Osteoblast (primary cell): ENCODE measurements at places on chromosomes 11 and 22. TPM values are rescaled to one million over a fixed set of nuclear protein-coding genes. Genes with fewer than 3 reads are reported as not detected.

Gene LUZP2
- total RNA-seq = not detected in 2 replicates

GRCh38 chr22:17698948-17699347, 60.4 kb downstream of the BCL2L13 start:
- H3K36me3 ChIP-seq = peaks cover 5% of the 10 kb centered on the region
- H3K4me3 ChIP-seq = no peak overlapping the region

- H3K4me3 ChIP-seq = no peak overlapping the region
- H3K27ac ChIP-seq = no peak overlapping the region
- no peak for DNase-seq
- H3K36me3 ChIP-seq = no peaks in the 10 kb centered on the region
These were observed 86.0 kb upstream of the CADM1 start for GRCh38 chr11:115590254-115590653.

Gene DUSP8
- total RNA-seq = under 0.01 TPM in 2 replicates

DNA sequence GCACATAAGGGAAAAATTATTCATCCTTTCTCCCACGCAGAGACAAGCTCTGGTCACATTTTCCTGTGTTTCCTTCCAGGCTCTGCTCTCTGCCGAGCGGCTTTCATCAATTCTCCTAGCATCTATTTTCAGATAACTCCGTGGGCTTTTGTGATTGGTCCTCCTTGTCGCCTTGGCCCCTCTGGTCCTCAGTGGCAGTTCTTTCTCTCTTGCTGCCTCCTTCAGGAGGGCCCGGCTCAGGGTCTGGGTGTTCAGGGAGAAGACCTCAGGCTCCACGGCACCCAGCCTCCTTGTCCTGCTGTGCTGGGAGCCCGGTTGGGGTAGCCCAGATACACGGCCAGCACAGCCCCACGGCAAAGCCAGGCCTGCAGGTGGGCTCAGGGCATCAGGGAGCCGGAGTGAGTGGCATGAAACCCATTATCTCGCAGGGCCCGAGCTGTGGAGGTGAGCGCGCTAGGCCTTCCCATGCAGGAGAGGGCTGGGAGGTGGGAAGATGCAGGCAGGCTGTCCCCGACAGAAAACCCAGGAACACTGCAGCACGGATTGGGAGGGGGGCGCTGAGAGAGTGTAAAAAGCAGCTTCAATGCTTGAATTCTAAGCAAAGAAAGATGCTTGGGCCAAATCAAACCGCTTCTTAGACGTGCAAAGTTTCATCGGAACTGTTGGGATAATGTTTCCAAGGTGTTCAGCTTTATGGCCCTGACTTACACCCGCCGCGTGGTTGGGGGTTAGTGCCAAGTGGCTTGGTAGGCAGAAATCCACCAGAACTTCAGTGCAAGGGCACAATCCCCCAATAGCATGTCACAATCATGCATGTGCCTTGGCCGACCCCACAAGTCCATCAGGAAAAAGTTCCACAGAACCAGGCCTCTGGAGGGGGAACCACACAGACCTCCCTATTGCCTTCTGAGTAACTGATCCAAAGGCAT, 81.9 kb upstream of the WNT7B start:
- H3K27ac ChIP-seq = peak overlapping the region; percentile 95
- peak overlapping the region; percentile 66 for H3K4me3 ChIP-seq
- H3K36me3 ChIP-seq = no peaks in the 10 kb centered on the region
- peak; percentile 95 for DNase-seq

Gene C11orf86
- total RNA-seq = not detected in 2 replicates
